ENCODE measurements at places on chromosomes 4 and X.

GRCh38 chr4:100489305-100489704 is 28.5 kb downstream of the EMCN start:
- no peak for DNase-seq

DNA sequence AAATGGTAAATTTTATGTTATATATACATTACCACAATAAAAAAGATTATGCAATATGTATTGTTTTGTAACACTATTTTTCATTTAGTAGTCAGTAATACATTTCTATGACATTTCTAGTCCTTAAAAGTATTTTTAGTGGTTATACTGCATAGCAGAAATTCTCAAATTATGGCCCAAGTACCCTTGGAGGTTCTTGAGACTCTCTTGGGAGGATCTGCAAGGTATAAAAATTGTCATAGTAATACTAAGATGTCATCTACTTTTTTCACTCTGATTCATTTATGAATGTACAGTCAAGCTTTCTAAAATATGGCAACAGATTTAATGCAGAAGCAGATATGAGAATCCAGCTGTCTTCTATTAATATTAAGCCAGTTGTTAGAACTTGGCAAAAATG is 138.6 kb upstream of the NAP1L5 start:
- DNase-seq = no peak

DNA sequence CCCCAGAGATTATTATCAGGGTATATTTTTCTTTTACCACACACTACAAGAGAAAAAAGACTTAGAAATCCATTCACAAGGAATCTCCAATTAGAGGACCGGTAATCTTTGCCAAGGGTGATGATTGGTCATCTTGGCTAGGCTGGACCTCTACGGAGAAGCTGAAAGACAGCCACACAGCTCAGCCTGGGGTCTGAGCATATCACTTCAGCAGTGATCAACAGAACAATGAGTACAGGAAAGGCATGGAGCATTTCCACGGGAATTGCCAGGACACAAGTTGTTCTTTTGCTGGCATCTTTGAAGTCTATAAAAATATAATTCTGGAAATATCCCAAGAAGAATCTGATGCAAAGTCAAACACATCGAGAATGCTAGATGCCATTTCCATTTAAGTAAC is 191.5 kb downstream of the TENM3 start:
- DNase-seq = no peak

DNA sequence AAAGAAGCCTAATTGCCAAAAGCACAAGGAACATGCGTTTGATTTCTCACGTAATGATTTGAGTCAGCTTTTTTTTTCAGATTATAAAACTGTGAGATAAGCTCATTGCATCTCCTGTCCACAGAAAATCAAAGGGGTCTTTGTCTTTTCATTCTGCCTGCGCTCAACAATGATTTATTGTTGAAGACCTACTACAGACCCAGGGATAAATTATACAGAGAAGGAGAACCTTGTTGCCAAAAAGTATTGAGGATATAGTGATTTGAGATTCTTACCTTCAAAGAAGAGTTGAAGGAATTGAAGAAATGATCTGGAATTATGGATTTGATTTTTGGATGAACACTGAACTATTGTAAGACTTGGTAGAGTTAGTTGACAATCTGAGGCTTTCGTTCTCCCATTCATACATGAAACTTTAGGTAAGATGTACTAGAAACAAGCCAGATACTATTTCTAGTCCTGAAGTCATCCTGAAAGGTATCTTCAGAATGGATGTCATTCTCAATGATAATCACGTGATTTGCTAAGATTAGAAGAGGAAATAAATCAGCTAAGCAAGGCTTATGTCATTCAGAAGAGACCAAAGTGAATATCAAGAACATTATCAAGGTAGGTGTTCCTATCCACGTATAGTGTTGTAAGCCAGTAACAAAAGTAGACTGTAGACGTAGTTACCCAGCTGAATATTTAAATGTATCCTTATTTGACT is 71.1 kb upstream of the SCOC start:
- no peak for DNase-seq

DNA sequence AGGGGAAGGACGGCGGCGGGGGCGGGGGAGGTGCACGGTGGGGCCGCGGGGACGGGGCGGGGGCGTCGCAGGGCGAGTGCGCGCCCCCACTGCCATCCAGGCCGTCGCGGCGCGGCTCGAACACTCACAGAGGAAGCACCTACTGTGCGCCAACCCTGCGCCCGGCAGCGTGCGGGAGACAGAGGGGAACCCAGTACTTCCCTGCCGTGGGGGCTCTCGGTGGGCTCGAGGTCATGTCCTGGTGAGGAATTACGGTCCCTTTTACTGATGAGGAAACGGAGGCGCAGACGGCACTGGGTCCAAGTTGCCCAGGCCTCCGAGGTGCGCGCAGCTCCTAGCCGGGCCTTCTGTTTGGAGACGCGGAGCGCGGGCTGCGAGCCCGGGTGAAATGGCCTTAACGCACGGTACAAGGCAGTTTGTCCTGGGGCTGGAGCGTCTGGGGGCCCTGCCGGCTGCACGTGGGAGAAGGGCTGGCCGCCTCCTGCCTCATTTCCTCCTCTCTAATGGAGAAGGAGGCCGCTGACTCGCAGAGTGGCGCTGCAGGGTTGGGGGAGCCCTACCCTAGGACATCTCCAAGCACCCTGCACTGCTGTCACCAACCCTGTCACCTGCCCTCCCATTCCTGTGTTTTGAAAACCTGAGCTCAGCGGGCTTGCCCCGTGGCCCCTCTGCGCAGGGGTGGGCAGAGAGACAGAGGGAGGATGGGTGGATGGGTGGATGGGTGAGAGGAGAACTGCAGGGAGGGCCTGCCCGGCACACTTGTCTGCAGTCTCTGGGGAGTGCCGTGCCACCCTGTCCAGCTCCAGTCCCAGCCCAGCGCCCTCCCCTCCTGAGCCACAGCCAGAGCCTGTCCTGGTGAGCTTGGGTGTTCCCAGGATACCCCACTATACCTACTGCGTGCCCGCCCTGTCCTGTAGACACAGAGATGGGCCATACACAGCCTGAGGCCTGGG is 106.0 kb downstream of the ADRA2C start:
- DNase-seq = no peak

GRCh38 chr4:159144112-159144694 is 41.3 kb downstream of the RAPGEF2 start:
- no peak for DNase-seq

GRCh38 chr4:112938461-112939058 is 110.9 kb upstream of the ANK2 start:
- DNase-seq = no peak

- no peak for DNase-seq
These were observed 25.8 kb downstream of the PPP3CA start for GRCh38 chr4:101321481-101322042.

DNA sequence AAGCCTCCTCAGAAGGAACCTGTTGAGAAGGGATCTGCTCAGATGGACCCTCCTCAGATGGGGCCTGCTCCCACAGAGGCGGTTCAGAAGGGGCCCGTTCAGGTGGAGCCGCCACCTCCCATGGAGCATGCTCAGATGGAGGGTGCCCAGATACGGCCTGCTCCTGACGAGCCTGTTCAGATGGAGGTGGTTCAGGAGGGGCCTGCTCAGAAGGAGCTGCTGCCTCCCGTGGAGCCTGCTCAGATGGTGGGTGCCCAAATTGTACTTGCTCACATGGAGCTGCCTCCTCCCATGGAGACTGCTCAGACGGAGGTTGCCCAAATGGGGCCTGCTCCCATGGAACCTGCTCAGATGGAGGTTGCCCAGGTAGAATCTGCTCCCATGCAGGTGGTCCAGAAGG is 22.9 kb downstream of the REST start:
- DNase-seq = no peak

DNA sequence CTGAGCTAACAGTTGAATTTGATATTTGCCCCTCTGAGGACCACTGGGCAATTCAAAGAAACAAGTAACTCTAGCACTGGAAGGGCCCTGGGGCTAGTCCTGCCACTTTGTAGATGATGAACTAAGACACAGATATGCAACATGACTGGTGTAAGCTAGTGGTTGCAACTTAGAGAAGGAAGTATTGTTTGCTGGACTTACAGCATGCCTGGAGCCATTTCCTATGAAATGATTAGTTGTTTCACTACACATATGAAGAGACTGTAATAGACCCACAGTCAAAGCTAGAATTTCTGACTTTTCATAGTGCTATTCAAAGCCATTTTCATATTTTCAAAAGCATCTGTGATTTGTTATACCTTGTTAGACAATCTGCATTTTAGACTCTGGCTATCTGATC is 96.2 kb downstream of the TSPAN7 start:
- no peak for DNase-seq

- no peak for DNase-seq
These were observed 215.3 kb downstream of the MID1IP1 start for GRCh38 chrX:39016556-39016955.

DNA sequence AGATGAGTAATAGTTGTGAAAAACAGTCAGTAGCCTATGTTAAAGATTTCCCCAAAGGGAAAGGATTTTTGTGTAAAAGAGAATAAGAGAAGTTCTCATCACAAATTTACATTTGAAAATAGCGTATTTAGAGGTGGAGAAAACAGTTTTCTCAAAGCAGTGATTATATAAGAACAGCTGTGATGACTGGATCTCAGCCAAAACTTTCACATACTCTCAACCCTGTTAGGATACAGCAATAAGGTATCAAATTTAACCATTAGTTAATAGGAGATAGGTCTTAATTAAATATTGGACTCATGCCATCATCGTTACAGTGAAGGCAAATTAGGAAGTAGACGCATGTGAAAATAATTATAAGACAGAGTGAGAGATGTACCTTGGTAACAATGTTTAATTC is 622.7 kb downstream of the PCDH18 start:
- no peak for DNase-seq

- DNase-seq = no peak
These were observed 174.5 kb downstream of the CPE start for GRCh38 chr4:165553221-165553810.

GRCh38 chr4:53059256-53059655 is 197.1 kb downstream of the RASL11B start:
- no peak for DNase-seq

- no peak for DNase-seq
These were observed 10.7 kb upstream of the NKX1-1 start for GRCh38 chr4:1416948-1417260.

GRCh38 chrX:115897956-115898355 is 272.6 kb upstream of the AGTR2 start:
- DNase-seq = no peak

DNA sequence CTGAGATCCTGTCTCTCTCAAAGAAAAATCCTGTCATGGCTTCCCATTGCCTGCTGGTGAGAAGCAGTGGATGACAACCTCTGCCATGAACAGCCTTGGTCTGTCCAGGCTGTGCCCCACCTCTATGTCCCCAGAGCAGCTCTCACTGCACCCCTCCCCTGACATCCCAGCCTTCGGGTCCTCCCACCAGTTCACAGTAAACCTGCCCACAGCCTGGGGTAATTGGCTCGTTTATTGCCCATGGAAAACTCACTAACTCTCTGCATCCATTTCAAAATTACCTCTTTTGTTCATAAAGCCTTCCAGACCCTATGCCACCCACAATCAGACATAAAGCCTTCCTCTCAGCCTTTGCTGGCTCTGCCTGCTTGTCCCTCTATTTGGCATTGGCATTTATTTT is 10.7 kb upstream of the HMGB3 start:
- DNase-seq = no peak

DNA sequence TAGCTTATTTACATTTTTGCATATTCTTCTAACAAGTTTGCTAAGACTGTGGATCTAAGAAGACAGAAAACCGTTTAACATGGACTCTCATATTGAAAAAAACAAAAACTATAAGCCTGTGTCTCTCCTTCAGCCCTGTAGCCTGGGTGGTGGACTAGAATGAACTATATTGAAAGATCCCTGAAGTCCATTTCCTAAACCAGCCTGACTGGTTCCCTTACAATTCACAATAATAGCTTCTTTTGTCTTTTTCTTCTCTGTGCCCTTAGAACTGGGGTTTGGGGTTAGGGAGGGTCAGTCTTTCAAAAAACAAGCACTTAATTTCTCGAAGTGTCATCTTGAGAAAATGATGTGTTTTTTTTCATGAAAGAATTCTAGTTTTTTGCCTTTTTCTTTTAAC is 59.0 kb downstream of the GSTCD start:
- DNase-seq = no peak

GRCh38 chrX:73877687-73878086 is 314.7 kb downstream of the CHIC1 start:
- DNase-seq = no peak

DNA sequence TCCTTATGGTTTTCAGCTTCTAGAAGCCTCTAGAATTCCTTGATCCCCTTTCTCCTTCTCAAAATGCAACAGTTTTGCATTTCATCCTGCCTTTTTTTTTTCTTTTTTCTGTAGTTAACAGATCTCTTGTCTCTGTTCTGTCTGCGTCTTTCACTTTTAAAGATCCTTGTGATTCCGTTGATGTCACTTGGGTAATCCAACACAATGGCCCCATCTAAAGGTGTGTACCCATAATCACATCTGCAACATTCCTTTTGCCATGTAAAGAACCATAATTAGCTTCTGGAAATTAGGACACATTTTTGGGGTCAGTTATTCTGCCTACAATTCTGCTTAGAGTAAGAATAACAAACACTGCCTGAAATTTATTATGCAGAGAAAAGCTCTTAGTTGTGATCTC is 1180.9 kb upstream of the ADGRL3 start:
- no peak for DNase-seq

- no peak for DNase-seq
These were observed 2.4 kb downstream of the FRAS1 start for GRCh38 chr4:78059524-78059889.

All from activated naive CD8-positive, alpha-beta T cell treated with anti-CD3 and anti-CD28 coated beads, Interleukin-2, amount 50 U/mL, for 16 hours (primary cell).